Articular chondrocyte of knee joint (primary cell): ENCODE measurements at places on chromosomes 1 and 21. TPM values are rescaled to one million over a fixed set of nuclear protein-coding genes. Genes with fewer than 3 reads are reported as not detected.

The TFF3 gene
- not detected in 2 replicates for total RNA-seq

The GSTM5 gene
- total RNA-seq, result 7.8 and 9.1 TPM in 2 replicates

The NTNG1 gene
- total RNA-seq, result 0.26 and 2.7 TPM in 2 replicates

The S100A5 gene
- total RNA-seq, result not detected in 2 replicates

The FAM167B gene
- 1.8 and 3.0 TPM in 2 replicates for total RNA-seq

The SLC45A1 gene
- 0.86 and 1.6 TPM in 2 replicates for total RNA-seq

The TSPEAR gene
- total RNA-seq, result not detected in 2 replicates

The KPRP gene
- not detected in 2 replicates for total RNA-seq

The CD84 gene
- not detected in 2 replicates for total RNA-seq

The EFCAB14 gene
- total RNA-seq, result 75.3 and 79.7 TPM in 2 replicates

The FMO1 gene
- not detected in 2 replicates for total RNA-seq

The SLC6A9 gene
- 9.0 and 9.8 TPM in 2 replicates for total RNA-seq

The CNKSR1 gene
- 0.26 TPM in 1 of 2 replicates, not detected in the other for total RNA-seq

The RAB25 gene
- total RNA-seq, result 0.13 TPM in 1 of 2 replicates, not detected in the other

The PDC gene
- not detected in 2 replicates for total RNA-seq

The MNDA gene
- not detected in 2 replicates for total RNA-seq

The CDC20 gene
- 26.4 and 30.5 TPM in 2 replicates for total RNA-seq

The OR2M2 gene
- not detected in 2 replicates for total RNA-seq

The SPRR2E gene
- total RNA-seq, result not detected in 2 replicates

The LAX1 gene
- 0.11 and 0.13 TPM in 2 replicates for total RNA-seq

The HUNK gene
- total RNA-seq, result 0.11 and 0.13 TPM in 2 replicates

The RIMKLA gene
- 0.11 and 0.13 TPM in 2 replicates for total RNA-seq

The ASB17 gene
- total RNA-seq, result not detected in 2 replicates

The DNASE2B gene
- total RNA-seq, result not detected in 2 replicates

The ZNF648 gene
- 0.22 and 0.26 TPM in 2 replicates for total RNA-seq

The TCEA3 gene
- total RNA-seq, result 45.6 and 71.5 TPM in 2 replicates
